ENCODE measurements at places on chromosomes 1 and 21. TPM values are rescaled to one million over a fixed set of nuclear protein-coding genes. Genes with fewer than 3 reads are reported as not detected.

Gene EMC1
- 42.3 TPM for total RNA-seq

Gene CLCA1
- total RNA-seq = 438 TPM

Gene FMO2
- total RNA-seq = 6.1 TPM

GRCh38 chr1:200802865-200803512 is 64.3 kb downstream of the CAMSAP2 start:
- no peak for DNase-seq

- no peak for DNase-seq
Measured at GRCh38 chr1:35580949-35581388, 7.9 kb downstream of the TFAP2E start.

DNA sequence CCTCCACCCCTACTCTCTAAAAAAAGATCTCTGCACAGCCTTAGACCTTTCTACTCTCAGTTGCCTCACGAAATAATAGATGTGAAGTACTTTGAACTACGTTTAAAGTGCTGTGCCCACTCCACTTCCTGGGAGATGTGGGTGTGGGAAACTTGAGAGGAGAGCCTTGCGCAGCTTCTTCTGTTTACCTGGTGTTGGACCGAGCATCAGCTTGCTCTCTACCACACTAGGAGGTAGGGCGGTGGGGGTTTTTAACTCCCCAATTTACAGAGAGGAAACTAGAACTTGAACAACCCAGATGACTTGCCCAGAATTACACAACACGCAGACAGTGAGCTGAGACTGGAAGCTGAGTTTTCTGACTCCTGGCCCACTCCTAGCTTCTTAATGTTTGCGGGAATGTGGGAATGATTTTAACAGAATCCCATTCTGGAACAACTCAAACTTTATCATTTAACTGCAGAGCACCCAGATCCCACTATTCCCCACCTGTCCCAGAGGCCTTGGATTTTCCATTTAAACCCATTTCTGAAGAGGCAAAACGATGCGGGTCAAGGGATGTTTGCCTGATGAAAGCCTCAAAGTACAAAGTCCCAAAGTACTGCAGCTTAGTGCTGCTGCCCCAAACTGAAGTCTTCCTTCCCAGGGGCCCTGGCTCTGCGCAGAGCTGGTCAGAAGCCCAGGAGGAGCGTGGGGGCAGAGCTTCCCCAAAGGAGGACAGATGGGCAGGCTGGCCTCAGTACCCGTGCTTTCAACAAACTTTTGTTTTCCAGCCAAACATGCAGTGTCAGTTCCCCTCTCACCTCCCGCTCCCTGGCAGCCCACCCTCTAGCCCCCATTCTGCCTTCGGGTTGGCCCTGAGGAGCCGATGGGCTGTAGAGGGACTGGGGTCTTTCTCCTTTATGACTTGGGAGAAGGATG is 19.0 kb downstream of the BTG2 start:
- no peak for DNase-seq

DNA sequence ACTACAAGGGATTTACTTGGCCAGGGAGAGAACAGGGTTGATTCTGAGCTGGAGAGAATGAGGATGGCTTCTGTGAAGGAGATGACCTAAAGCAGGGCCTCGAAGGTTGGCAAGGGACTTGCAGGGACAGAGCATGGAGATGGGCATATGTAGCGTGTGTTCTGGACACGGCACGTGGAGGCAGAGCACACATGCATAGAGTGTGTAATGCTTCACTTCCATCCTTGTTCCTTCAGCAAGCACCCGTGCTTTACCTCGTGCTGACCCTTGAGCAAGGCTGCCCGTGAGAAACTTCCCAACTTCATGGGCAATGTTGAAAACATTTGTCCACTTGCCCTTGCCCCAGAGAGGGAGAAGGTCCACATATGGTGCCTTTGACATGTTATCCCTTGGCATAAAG is 33.1 kb downstream of the NFIA start:
- DNase-seq = no peak

- no peak for DNase-seq
Measured at GRCh38 chr1:85630493-85630892, 49.9 kb downstream of the CCN1 start.

GRCh38 chr1:29084196-29084521 is 39.5 kb downstream of the TMEM200B start:
- DNase-seq = no peak
